ENCODE measurements at places on chromosomes 6 and 20.

DNA sequence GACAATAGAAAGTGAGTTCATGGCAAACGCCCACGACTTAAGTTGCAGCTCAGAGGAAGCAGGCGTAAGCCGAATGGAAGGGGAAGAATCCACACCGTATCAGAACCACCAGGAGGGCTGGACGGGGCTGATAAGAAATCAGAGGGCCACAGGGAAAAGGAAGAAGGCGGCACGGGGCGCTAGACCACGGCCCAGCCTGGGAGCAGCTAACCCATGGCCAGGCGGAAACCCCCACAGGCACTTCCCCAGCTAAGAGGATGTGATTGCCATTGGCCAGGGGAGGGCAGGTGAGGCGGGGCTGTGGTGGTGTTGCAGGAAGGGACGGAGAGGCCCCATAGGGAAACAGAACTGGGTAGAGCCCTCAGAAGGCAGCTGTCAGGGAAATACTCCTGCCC lies 174.0 kb upstream of the AFDN start:
- DNase-seq = no peak

DNA sequence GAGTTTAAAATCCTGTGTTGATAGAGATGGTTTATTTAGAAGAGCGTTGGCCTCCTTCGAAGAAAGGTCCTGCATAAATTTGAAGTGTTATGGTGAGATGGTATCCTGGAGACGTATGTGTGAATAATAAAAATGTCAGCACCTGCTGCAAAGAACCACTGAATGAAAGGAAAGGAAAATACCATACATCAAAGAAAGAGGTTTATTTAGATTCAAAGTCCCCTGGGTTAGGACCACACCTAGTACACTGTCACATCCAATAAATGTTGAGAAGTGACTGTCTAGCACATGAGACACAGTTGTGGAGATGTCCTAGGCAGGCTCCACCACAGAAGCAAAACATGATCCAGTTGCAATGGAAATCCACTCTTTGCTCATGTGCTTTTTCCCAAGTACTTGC lies 214.7 kb downstream of the PAX1 start:
- no peak for DNase-seq

DNA sequence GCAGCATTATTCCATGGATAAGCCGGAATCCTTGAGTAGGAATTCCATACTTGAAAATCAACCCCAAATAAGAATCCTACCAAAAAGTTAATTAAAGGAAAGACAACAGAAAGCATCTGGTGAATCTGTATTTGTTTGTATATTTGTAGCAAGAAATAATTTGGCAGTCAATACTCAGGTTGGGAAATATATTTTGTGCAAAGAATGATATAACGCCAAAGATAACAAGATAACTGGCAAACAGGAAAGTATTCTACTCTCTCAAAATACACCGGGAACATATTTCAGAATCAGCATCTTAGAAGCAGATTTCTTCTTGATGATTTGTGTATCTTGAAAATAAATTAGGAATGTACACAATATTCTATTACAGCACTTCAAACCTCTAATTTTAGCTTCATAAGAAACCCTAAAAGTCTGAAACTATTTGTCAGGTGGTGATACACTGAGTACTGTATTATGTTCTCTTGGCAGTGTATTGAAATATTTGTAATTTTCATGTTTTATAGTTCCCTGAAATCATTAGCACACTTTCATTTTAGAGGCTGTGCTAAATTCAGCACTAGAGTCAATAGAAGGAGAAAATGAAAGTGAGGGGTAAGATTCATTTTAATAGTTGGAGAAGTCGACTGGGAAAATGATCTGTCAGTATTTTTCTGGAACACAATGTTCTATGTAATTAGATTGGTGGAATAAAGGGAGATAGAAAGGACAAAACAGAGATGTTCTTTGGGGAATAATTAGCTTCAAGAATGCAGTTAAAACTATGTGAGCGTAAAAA lies 879.7 kb upstream of the GJE1 start:
- no peak for DNase-seq

DNA sequence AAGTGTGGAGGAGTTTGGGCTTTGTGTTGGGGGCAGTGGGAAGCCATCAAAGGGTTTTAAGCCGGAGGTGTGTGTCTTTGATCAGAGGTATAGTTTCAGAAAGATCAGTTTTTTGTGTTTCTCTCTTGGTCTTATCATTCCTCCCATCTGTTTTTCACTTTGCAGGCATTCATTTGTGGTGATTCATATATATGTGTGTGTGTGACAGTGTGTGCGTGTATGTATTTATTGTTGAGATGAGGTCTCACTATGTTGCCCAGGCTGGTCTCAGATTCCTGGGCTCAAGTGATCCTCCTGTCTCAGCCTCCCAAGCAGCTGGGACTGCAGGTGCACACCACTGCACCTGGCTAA lies 11.1 kb upstream of the SERINC3 start:
- no peak for DNase-seq

DNA sequence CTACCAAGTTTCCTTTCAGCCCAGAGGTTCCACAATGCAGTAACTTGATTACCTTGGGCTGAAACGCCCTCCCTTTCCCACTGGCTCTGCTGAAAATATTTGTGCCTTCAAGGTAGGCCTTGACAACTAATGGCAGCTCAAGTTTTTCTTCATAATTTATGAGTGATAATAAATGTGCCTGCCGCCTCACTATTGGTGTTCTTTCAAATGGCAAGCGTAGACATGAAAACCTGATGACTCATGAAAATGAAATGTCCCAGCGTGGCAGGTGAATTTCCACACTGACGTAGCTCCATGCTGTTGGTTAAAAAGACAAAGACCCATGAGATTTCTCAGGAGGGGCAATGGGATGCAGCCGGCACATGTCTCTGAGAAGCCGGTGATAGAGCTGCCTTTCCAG lies 107.2 kb upstream of the GGTLC1 start:
- DNase-seq = no peak

DNA sequence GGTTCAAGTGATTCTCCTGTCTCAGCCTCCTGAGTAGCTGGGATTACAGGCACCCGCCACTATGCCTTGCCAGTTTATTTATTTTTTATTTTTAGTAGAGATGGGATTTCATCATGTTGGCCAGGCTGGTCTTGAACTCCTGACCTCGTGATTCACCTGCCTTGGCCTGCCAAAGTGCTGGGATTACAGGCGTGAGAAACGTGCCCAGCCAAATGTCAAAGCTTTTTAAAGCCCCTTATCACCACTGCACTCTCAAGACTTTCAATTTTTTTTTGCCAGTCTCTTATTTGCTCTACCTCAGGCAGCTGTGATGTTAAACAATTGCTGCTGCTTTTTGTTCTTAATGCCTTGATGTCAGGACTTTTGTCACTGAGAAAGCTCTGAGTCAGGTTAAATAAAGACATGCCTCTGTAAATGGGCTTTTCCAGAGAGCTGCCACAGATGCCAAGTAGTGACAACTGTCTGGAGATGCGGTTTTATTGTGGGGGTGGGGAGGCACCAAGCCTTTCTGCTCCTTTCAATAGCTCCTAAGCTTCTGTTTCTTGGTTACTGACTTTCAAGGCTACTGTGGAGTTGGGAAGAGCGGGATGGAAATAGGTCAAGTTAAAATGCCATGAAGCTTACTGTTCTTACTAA lies 29.2 kb downstream of the RSPH3 start:
- no peak for DNase-seq

GRCh38 chr6:150813319-150813992 lies 52.0 kb upstream of the MTHFD1L start:
- no peak for DNase-seq

DNA sequence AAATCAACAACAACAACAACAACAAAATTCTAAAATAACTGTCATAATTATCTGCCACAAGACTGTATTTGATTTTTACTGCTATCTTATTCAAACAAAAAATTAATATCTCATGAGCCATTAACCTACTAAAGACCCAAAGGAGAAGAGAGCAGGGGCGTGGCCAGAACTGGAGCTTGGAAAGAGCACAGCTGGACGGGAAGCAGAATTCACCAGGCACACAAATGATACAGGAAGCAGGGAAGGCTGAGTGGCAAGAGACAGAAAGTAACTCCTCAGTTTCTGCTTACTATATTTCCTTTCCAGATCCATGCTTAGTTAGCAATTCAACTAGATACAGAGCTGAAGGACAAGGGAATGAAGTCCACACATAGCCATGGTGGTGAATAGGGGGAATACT lies 54.4 kb downstream of the FKBP5 start:
- DNase-seq = no peak

GRCh38 chr6:5435449-5435848 lies 174.1 kb downstream of the FARS2 start:
- DNase-seq = no peak

GRCh38 chr6:111114482-111114881 lies 27.2 kb downstream of the SLC16A10 start:
- no peak for DNase-seq

GRCh38 chr6:111802720-111803330 lies 70.4 kb downstream of the FYN start:
- DNase-seq = no peak

GRCh38 chr6:111846492-111847409 lies 26.5 kb downstream of the FYN start:
- DNase-seq = no peak

DNA sequence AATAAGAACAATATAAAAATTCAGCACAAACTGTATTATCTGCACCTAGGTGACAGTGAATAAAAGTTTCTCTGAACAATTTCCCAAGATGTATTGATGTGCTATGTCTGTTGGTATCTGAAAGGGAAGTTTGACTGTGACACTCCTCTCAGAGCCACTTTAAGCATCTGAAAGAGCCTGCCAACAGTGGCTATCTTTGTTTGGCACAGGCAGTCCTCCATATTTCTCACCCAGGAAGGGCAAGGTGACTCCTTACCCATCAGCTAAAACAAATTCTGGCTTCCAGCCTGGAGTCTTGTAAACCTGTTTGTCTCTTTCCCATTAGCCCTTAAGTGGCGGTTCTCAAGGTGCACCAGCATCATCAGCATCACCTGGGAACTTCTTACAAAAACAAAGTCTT lies 122.4 kb upstream of the VGLL2 start:
- DNase-seq = no peak

- no peak for DNase-seq
These were observed 172.6 kb upstream of the AGPAT4 start for GRCh38 chr6:161446296-161446925.

DNA sequence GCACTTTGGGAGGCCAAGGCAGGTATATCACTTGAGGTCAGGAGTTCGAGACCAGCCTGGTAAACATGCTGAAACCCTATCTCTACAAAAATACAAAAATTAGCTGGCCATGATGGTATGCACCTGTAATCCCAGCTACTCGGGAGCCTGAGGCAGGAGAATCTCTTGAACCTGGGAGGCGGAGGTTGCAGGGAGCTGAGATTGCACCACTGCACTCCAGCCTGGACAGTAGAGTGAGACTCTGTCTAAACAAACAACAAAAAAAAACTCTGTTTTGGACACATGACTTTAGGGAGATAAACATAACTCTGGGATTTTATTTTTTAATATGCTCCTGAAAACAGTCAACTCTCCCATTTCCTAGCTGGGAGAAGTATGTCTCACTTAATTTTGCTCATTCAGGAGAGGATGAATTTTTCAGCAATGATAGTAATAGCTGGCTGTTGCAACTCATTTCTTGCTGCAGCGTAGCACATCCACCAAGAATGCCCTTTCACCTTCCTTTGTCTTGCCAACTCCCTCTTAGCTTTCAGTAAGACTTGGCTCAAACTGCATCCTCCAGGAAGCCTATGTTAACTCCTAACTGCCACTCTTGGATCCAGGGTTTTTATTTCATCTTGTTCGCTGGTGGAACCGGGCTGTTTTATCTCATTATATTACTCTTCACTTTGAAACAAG lies 24.3 kb downstream of the TOP1 start:
- no peak for DNase-seq

GRCh38 chr20:17664025-17664633 lies 17.9 kb downstream of the RRBP1 start:
- DNase-seq = no peak

GRCh38 chr6:13285705-13286104 lies 42.6 kb downstream of the TBC1D7 start:
- DNase-seq = no peak

GRCh38 chr6:131519670-131520436 lies 53.2 kb upstream of the ARG1 start:
- DNase-seq = peak; percentile 9

GRCh38 chr6:96286503-96286902 lies 235.1 kb upstream of the UFL1 start:
- DNase-seq = no peak

DNA sequence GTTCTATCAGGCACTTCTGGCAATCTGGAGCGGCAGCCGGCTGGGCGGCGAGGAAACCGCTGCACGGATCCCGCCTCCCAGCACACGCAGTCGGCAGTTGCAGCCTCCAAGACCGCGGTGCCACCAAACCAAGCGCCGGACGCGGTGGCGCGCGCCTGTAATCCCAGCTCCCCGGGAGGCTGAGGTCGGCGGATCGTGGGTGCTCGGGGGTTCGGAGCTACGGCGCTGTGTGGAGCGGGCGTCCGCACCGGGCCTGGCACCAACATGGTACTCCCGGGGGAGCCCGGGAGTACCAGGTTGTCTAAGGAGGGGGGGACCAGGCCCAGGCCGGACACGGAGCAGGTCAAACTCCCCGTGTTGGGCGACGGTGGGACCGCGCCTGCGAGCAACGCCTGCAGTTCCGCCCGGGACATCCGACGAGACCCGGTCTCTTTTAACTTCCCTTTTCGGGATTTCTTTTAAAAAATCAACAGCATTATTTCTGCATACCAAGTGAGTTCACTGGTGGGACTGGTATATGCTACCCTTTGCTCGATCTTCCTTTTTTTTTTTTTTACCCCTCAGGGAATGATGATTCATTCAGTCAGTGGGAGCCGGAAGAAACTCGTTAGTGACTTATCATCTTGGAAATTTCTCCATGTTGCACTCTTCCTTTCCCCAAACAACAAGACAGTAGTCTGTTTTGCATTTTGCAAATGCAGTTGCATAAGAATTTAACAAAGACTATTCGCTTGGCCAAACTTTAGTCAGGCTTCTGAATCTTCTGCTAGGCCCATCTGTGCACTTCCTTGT lies 27.6 kb downstream of the ZNF311 start:
- no peak for DNase-seq

DNA sequence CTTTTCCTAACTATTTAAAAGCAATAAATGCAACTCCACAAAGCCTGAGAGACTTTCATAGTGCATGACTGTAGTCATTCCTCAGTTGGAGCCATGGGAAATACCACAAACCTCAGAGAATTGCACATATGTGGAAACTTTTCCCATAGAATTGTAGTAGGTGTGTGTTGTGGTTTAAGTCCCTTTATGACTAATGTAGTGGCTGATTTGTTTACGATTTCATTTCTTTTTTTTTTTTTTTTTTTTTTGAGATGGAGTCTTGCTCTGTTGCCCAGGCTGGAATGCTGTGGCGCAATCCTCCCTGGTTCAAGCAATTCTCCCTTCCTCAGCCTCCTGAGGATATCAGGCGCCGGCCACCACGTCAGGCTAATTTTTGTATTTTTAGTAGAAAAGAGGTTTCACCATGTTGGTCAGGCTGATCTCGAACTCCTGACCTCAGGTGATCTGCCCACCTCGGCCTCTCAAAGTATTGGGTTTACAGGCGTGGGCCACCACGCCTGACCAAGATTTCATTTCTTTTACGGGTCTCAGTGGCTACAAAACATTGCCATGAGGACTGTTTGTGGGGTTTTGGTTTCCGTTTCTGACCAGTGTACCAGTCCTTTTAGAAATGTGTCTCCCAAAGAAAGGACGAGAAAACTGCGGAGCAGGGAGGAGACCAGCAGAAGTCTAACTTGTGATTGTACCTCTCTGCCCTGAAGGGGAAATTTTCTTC lies 212.1 kb upstream of the MARCKS start:
- DNase-seq = peak; percentile 21
